DMS79 treated with DMSO at 0.1 percent for 48 hours (cell line): ENCODE measurements at places on chromosomes 6 and 20.

- no peak for DNase-seq
Observed at GRCh38 chr6:94045099-94045829, 625.9 kb upstream of the EPHA7 start.

GRCh38 chr6:111406200-111406721 lies 76.8 kb downstream of the REV3L start:
- DNase-seq = no peak

DNA sequence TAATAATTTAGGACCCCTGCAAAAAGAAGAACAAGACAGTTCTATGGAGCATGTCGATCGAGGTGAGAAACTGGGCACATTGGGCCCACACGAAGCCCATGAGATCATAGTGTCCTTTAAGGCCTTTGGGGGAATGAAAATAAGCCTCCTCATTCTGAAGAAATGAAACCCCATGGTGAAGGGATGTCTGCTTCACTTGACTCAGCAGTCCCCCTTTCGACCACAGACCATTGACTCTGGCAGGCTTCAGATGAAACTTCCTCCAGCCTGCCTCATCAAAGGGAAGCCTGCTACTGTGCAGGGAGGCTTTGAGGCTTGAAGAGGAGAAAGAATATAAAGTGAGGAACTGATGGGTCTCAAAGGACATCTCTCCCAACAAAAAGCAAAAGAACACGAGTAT lies 144.2 kb upstream of the FBXL4 start:
- no peak for DNase-seq

DNA sequence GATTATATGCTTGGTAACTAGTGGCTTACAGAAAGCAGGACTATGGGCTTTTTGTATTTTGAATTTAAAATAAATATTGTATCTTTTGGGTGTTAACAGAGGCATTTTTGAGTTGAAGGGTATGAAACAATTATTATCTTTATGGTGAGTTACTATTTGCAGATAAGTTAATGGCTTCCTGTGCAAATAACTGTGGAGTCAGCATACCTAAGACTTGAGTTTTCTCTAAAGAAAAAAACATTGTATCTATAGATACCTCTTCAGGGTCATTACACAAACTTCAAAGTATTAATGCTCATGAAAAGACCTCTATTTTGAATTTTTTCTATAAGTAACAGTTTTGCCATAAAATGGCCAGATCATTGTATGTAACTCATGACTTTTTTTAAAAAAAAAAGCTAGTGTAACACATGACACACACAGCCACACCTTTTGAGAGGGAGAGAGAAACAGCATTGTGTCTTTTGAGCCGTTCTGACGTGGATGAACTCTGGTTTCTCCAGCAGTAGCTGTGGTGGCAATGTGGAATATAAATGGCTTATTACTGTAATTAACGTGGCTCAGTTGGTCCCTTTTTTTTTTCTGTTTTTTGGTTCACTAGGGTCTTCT lies 36.3 kb downstream of the PLEKHG1 start:
- DNase-seq = no peak

- DNase-seq = no peak
Observed at GRCh38 chr6:154356113-154356512, 490 bp downstream of the IPCEF1 start.

DNA sequence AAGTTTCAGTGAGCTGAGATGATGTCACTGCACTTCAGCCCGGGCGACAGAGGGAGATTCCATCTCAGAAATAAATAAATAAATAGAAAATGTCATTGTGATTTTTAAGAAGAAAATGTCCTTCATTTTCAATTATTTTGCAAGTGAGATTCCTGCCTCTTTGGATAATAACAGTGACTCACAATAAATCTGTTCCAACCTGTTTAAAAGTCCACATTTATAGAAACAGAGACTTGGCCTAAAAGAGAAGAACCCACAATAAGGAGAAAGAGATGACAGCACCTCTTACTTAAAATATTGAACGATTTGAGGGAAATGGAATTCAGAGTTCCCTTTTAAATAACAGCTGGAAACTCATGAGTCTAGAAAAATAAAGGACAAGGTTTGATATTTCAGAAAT lies 373.4 kb upstream of the NOX3 start:
- DNase-seq = no peak

DNA sequence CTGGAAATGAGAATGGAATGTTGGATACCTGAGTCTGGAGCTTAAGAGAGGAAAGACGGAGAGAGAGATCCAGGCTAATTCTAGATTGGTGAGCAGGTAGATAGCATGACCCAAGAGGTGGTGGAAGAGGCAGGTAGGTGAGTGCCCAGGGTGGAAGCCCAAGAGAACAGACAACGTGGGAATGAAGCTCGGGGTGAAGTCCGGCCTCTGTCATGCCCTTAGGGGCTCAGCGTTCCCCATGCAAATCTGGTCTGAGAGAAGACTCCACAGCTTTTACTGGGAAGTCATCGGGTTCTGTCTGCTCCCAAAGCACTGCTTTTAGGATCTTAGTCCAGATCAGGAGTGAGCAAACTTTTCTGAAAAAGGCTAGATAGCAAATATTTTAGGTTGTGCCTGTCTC lies 3.6 kb downstream of the NELFCD start:
- DNase-seq = no peak

DNA sequence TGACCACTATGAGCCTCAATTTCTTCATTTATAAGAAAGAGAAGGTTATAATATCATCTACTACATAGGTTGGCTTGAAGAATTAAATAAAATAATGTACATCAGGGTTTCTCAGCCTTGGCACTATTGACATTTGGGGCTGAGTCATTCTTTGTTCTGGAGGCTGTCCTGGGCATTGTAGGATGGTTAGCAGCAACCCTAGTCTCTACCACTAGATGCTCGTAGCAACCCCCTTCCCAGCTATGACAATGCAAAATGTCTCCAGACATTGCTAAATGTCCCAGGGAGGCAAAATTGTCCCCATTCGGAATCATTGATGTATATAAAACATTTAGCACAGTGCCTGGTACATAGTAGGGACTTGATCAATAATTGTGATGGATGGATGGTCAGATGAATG lies 152.1 kb downstream of the KHDC1L start:
- no peak for DNase-seq

- no peak for DNase-seq
Observed at GRCh38 chr6:157538168-157538567, 157.2 kb downstream of the ZDHHC14 start.

DNA sequence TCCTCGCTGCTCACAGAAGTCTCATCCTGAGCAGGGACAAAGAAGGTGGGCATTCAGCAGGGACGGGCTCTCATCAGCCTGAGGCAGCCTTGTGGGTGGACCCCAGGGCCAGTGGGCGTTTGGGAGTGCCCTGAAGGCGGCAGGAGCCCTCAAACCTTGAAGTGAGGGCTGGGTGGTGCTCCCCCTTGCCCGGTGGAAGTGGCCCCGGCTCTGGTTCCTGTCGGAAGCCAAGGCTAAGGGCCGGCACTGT lies 110.5 kb downstream of the NOL4L start:
- DNase-seq = peak; percentile 34

GRCh38 chr6:85772641-85773040 lies 130.0 kb upstream of the SYNCRIP start:
- no peak for DNase-seq

GRCh38 chr6:141744194-141744925 lies 388.4 kb upstream of the GJE1 start:
- no peak for DNase-seq

- no peak for DNase-seq
Observed at GRCh38 chr6:34922177-34922663, 33.2 kb downstream of the ANKS1A start.

DNA sequence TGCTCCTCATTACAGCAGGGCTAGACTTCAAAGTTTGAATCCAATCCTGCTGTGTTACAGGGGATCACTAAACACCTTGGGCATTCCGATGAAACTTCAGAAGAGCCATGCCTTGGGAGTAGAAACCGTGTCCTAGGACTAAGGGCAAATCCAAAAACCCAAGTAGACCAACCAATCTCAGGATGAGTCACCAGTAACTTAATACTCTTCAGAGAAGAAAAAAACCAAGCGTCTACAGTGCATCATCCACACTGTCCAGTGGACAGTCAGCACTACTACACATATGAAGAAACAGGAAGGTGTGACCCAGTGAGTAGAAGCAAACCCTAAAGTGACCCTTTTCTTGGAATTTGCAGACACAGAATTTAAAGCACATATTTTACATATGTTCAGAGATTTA lies 39.5 kb upstream of the VAPB start:
- no peak for DNase-seq

GRCh38 chr6:13285705-13286104 lies 42.6 kb downstream of the TBC1D7 start:
- no peak for DNase-seq

DNA sequence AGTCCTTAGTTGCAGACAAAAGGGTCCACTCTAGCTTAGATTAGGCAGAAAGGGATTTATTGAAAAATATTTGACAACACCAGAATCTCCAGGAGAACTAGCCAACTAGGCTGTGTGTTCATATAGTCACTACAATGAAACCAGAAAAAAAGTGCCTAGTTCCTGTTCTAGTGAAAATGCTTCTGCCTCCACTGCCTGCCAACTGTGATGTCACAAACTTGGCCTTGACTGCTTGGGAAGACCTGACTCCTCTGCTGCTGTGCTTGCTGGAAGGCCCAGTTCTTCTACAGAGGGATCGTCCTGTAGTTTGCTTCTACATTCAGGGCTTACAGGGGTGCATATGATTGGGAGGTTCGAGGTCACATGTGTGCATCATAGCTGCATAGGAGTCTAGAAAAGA lies 40.3 kb upstream of the XRN2 start:
- no peak for DNase-seq

DNA sequence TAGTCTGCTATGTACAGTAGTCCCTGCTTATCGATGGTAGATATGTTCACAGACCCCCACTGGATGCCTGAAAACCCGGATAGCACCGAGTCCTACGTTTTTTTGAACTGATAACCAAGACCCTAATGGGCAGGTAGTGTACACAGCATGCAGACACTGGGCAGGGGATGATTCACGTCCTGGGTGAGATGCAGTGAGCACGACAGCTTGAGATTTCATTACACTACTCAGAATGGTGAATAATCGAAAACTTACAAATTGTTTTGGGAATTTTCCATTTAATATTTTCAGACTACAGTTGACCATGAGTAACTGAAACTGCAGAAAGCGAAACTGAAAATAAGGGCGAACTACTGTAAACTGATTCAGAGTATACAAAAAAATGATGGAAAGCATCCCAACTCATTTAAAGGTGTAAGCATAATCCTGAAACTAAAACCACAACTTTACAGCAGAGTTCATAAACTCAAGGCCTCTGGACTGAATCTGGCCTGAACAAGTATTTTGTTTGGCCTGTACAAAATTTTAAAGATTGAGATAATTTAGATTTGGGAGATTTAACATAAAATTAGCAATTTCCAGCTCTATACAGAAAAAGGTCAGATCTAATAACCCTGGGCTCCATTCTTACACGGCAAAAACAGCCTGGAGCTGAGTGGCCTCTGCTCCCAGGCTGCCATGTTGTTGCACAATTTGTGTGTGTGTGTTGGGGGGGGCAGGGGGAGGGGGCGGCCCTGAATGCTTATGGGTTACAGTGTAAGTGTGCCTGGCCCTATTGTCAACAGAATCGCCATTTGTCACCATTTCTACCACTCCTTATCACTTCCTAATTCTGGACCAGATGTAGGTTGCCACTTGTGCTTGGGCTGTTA lies 34.9 kb downstream of the RNF24 start:
- DNase-seq = no peak

- DNase-seq = no peak
Observed at GRCh38 chr20:695165-695866, 19.7 kb upstream of the SCRT2 start.

DNA sequence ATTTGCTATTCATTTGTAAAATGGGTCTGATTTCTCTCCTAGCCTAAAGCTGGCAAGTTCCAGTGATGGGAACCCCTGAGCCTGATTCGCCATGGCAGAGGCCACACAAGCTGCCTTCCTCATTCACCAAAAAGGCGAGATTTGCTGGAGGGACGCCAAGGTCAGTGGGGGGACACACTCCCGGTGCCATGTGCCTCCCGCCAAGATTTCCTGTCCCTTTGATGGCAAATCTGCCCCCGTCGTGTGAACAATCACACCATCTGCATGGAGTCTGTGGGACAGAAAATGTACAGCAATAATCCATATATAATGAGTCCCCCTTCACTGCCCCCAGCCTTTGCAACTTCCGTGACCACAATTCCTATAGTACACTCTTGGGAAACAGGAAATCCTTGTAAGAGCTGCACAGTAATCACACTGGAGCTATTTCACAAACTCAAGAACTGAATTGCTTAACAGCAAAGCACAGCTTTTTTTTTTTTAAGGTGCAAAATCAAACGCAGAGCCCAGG lies 15.7 kb upstream of the IGF2R start:
- DNase-seq = peak; percentile 43

- no peak for DNase-seq
Observed at GRCh38 chr6:137550535-137550934, 56.3 kb upstream of the OLIG3 start.

GRCh38 chr6:118709859-118710350 lies 58.5 kb upstream of the CEP85L start:
- no peak for DNase-seq

- DNase-seq = no peak
Observed at GRCh38 chr6:143555582-143555981, 44.1 kb upstream of the FUCA2 start.

DNA sequence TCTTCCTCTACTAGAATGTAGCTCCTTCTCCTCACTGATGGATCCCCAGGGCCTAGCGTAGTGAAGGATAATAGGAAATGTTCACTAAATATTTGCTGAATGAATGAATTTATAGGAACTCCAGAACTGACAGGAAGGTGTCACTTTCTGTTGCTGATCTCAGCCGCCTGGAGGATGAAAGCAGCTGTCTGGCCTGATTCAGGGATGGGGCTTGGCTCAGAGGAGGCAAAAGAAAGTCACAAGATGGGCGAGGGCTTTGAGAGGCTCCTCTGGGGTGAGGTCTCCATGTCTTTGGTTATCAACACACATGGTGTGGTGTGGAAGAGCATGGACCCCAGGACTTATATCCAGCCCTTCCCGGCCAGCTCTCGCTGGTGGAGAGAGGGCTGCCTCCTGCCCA lies 11.5 kb upstream of the CCDC167 start:
- DNase-seq = no peak

DNA sequence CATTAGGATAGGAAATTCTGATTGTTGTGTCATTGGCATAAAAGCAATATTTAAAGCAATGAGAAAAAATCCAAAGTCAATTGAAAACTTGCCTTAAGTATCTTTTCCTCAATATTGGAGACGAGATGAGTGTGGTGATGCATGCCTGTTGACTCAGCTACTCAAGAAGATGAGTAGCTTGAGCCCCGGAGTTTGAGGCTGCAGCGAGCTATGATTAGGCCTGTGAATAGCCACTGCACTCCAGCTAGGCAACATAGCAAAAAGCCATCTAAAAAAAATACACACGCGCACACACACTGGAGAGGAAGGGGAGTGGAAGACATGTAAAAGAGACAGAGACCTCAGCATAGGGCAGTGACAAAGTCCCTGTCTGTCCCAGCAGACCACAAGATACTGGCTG lies 9.7 kb upstream of the MARCKS start:
- DNase-seq = no peak

- DNase-seq = no peak
Observed at GRCh38 chr6:75419416-75419815, 74.2 kb downstream of the FILIP1 start.

DNA sequence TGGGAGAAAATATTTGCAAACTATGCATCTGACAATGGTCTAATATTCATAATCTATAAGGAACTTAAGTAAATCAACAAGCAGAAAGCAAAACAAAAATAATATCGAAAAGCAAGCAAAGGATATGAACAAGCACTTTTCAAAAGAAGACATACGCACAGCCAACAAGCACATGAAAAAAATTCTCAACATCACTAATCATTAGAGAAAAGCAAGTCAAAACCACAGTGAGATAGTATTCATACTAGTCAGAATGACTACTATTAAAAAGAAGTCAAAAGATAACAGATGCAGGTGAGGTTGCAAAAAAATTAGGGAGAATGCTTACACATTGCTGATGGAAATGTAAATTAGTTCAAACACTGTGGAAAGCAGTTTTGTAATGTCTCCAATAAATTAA lies 410.2 kb downstream of the MMUT start:
- no peak for DNase-seq
